ENCODE measurements at places on chromosomes 1 and 21. TPM values are rescaled to one million over a fixed set of nuclear protein-coding genes. Genes with fewer than 3 reads are reported as not detected.
A peak's percentile ranks its signal among the peaks of the same experiment; 100 is the strongest.

DNA sequence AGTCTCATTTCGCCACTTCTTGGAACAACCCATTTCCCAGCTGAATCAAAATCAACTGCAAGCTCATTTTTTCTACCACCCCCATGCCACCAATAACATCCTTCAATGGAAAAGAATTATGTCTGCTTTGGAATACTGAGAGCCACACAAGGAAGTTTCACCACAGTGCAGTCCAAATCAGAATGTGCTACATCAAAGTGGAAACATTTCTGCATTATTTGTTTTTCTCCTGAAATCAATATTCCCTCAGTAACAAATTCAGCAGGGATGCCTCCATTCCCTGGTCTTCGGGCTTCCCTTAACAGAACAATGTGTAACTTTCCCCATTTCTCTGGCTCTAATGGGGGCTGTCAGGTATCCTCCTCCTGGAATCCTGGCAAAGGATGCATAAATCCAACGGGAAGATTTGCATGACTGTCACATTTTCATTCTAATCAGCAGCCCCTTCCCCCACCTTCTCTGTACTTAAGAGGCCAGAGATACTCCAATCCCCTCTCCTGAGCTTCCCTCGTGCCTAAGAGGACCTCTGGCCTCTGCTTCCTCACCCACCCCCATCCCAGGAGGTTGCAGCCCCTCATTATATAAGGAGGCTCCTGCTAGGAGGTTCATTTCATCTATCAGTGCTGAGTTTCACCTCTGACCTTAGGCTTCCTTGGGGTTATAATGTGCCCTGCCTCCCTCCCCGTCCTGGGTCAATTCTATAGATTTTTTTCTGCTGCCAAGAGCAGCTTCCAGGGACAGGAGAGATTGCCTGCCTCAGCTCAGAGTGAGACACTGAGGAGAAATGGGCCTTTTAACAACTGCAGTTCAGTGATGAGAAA is 201.1 kb downstream of the OMA1 start:
- DNase-seq, result no peak

- no peak for DNase-seq
Measured at GRCh38 chr1:223133306-223133823, 9.7 kb downstream of the TLR5 start.

DNA sequence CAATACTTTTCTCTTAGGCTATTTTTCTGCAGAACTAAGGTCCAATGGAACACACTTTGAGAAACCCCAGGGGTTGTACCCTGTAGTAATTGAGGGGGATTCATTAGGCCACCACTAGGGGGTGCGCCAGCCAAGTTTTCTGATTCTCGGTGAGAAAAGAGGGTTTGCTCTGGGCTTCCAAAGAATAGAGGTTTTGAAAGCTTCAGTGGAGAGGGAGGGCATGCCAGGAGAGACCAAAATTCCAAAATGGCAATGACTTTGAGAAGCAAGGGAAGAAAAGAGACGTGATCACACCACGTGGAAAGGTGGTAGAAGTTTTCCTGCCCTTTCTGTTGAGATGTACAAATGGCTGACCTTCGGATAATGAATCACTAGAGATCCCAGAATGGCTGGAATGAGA is 323.3 kb downstream of the RPS6KC1 start:
- peak; percentile 4 for DNase-seq

DNA sequence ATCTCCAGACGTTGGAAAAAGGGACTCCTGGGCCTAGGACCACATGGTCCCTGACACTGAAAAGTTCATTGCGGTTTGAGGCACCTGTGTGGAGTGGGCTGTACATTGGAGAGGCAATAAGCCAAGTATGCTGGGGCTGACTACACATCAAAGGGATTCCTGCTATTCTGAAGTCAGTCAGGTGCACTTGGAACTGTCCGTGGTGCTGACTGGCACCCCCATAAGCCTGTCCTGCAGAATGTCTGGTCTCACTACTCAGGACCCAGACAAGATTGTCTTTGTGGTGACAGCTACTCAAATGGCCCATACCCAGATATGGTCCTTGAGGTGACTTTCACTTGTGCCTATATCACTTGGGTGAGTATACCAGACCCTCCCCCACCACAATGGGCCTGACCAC is 150.6 kb downstream of the RWDD3 start:
- DNase-seq, result no peak

GRCh38 chr1:171267391-171267790 is 19.1 kb downstream of the FMO1 start:
- peak; percentile 56 for DNase-seq

- DNase-seq, result no peak
Measured at GRCh38 chr1:154901591-154901990, 31.5 kb upstream of the KCNN3 start.

GRCh38 chr1:87754139-87754538 is 425.5 kb downstream of the LMO4 start:
- no peak for DNase-seq

DNA sequence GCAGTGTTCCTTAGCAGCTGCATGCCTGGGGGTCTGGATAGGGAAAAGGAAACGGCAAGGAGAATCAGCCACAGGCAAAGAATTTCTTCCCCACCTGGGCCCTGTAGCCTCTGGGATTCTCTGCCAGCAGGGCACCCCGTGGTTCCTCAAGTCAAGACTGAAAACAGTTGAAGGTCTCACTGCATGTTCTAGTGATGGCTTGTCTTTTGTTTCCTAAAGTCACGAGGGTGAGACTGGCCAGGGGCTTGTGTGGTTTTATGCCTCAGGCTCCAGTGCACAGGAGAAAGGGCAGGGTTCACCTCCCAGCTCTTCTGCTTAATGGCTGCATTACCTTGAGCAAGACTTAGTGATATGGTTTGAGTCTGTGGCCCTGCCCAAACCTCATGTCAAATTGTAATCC is 53.2 kb upstream of the B3GALT5 start:
- DNase-seq, result no peak

DNA sequence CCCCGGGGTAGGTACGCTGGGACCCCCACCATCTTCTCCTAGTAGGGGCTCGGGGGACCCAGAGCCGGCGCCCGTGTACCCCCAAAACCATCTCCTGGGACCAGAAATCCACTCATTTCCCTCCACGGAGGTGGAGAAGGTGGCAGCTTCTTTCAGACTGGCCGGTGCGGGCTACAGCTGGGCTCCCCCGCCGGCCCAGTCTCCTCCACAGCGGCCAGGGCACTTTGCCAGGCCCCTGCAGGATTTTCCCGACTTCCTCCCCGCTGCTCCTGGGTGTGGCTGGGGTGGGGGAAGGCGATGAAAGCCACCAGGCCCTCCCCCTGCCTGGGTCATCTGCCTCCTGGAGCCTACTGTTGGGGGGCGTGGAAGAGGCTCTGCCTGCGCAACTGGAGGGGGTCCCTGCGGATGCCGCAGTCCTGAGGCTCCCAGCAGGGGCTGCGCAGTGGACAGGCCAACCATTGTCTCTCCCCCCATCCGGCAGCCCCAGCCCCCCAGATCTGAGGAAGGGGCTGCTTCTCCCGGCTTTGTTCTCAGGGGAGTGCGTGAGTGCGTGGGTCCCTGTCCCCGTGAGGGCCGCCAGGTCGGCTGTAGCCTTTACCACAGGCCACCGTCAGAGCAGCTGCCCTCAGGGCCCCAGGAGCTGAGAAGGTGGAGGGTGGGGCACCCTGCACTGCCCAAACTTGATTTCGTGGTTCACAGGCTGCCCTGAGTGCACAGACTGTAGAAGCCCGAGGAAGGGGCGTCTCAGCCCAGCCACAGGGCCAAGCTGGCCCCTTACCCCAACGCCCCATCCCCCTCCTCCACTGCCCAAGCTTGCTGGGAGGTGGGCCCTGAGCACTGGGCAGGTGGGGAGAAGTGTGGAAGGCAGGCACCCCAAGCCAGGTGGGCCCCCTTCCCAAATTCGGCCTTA is 1.3 kb downstream of the AGRN start:
- peak; percentile 73 for DNase-seq

GRCh38 chr1:115669886-115670285 is 28.1 kb downstream of the VANGL1 start:
- peak; percentile 18 for DNase-seq

DNA sequence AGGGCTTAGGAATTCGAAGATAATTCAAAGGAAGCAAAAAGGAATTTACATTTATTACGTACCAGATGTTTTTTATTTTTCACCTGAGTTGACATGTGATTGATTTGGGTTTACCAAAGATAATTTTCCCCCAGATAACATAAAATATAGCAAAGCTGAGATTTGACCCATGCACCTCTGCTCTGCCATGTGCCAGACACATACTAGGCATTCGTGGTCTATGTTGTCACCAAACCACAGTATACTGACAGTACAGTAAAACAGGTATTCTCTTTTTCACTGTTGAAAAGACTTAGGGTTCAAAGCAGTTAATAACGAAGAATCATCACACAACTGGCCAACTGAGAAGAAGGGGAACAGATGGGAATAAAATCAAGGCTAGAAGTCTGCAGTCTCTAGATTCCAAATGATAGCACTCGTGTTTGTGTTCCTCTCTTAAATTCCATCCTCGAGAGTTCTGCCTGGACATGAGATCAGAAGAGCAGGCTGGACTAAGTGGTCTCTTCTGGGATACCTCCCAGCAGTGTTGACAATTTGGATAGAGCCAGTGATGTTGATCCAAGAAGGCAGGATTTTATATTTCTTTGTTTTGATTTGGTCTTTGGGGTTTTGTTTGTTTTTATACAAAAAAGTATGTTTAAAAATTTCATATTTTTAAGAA is 85.3 kb upstream of the RAVER2 start:
- DNase-seq, result peak; percentile 63

DNA sequence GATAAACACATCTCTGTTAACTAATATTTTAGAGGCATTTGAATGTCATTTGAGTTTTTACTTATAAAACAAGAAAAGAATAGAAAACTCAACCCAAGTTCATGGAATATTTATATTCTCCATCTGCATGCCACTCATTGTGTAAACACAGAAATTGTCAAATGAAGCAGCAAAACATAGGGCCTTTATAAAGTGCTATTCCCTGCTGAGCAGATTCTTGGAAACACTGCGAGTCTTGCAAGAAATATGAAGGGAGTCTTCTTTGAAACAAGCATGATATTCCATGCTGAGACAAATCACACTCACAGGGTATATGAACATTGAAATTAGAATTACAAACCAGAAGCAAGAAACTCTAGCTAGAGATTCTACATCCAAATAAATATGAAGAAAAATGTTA is 655.8 kb downstream of the BRINP3 start:
- DNase-seq, result peak; percentile 6

GRCh38 chr1:42924851-42925760 is 33.6 kb downstream of the SLC2A1 start:
- DNase-seq, result no peak

- no peak for DNase-seq
Measured at GRCh38 chr1:220028346-220028895, 17.9 kb downstream of the EPRS1 start.

DNA sequence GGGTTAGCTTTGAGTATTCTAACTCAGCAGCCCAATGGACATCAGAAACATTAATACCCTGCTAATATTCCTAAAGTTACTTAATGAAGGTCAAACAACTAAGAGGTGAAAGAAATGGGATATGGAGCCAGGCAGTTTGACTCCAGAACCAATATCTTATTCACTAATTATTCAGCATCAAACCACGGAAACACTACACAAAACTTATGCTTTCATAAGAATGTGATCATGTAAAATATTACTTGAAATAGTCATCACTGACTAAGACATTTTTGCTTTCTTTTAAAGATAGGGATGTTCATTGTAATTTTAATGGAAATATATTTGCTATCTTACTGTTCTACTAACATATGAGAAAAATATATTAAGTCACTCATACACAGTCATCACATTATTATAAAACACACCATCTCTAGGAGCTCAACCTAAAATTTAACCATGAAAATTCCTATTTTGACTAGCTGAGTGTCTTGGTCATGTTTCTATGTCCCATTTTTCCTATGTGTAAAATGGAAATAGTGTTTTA is 240.9 kb downstream of the KCTD3 start:
- DNase-seq, result no peak

DNA sequence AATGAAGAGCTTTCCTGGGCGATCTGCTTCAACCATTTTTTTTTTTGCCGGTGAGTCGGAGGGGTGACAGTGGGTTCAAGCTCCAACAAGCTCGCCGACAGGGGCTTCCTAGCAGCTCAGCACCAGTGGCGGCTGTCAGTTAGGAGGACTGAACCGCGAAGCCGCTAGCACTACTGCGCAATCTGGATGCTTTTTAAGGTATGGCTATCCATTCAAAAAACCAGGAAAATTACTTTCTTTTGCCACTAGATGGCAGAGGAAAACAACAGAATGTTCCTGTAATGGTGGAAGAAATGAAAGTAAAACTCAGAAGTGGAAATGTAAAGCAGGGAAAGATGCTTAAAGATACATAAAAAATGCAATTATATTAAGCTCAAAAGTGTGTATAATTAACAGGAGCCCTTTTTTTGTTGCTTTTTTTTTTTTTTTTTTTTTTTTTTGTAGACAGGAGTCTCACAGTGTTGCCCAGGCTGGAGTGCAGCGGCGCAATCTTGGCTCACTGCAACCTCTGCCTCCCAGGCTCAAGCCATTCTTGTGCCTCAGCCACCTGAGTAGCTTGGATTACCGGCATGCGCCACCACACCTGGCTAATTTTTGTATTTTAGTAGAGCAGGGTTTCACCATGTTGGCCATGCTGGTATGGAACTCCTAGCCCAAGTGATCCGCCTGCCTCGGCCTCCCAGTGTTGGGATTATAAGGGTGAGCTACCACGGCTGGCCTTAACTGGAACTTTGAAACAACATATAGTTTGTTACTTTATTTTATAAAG is 8.5 kb downstream of the KYAT3 start:
- DNase-seq, result peak; percentile 35

GRCh38 chr1:198860371-198860770 is 221.5 kb downstream of the PTPRC start:
- DNase-seq, result no peak

- DNase-seq, result no peak
Measured at GRCh38 chr1:155277902-155278688, 832 bp downstream of the HCN3 start.

- peak; percentile 42 for DNase-seq
Measured at GRCh38 chr1:181503171-181503810, 20.0 kb downstream of the CACNA1E start.

- DNase-seq, result peak; percentile 97
Measured at GRCh38 chr1:222817529-222817928, 2.7 kb downstream of the DISP1 start.

DNA sequence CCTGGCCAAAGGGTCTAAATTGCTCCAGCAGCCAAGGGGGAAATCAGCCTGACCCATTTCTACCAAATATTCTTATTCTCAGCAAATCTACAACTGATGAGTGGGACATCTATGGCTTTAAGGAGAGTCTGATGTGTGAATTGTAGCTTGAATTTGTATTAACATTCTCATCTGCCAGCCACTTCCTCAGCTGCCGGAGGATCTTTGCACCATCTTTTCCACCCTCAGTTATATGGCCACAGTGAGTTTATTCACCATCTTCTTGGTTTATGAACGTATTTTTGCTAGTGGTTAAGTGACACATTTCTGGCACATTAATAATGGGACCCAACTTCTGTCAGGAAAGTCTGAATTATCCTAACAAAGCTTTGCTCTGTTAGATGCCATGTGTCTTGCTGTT is 69.6 kb downstream of the COLGALT2 start:
- DNase-seq, result no peak

The VHLL gene
- 0.34 TPM for total RNA-seq

The BRINP2 gene
- not detected for total RNA-seq

The DIO1 gene
- not detected for total RNA-seq

The CD1D gene
- total RNA-seq, result 0.18 TPM

The PDE9A gene
- total RNA-seq, result 7.8 TPM

The COL16A1 gene
- total RNA-seq, result 56.5 TPM

The NT5C1A gene
- not detected for total RNA-seq

The HSD3B1 gene
- 2.8 TPM for total RNA-seq

The CLCNKB gene
- 0.36 TPM for total RNA-seq

The PLA2G2F gene
- not detected for total RNA-seq

The NEK7 gene
- total RNA-seq, result 125 TPM

The IL24 gene
- total RNA-seq, result not detected

The UTS2 gene
- total RNA-seq, result not detected

The AVPR1B gene
- not detected for total RNA-seq

The ADAR gene
- total RNA-seq, result 278 TPM

The FCER1A gene
- not detected for total RNA-seq

The PLEKHA6 gene
- 1.5 TPM for total RNA-seq

The SPRR2E gene
- total RNA-seq, result not detected
